ENCODE measurements at places on chromosomes 4 and X. TPM values are rescaled to one million over a fixed set of nuclear protein-coding genes. Genes with fewer than 3 reads are reported as not detected.

The CLTRN gene
- total RNA-seq: 0.77 TPM

The TRIM75 gene
- total RNA-seq: not detected

The RADX gene
- 0.08 TPM for total RNA-seq

The MTMR8 gene
- 0.45 TPM for total RNA-seq

The FGF5 gene
- 0.11 TPM for total RNA-seq

The TLR1 gene
- 0.14 TPM for total RNA-seq

The MEPE gene
- not detected for total RNA-seq

The TRIM61 gene
- total RNA-seq: not detected

The GUCY1A1 gene
- not detected for total RNA-seq

The CNKSR2 gene
- total RNA-seq: 2.2 TPM

The MAGEA11 gene
- not detected for total RNA-seq

The ARSJ gene
- 4.6 TPM for total RNA-seq

The HDX gene
- total RNA-seq: 2.0 TPM

The IQCM gene
- total RNA-seq: not detected

The C4orf50 gene
- total RNA-seq: not detected

The CXorf38 gene
- total RNA-seq: 10.8 TPM

The PDHA2 gene
- total RNA-seq: not detected

The TCEAL7 gene
- total RNA-seq: not detected

The ATP2B3 gene
- total RNA-seq: 0.13 TPM

The CFP gene
- total RNA-seq: 0.95 TPM

The TXK gene
- 0.14 TPM for total RNA-seq

The SATL1 gene
- total RNA-seq: not detected

The CXorf49 gene
- total RNA-seq: not detected

The SLITRK2 gene
- total RNA-seq: not detected

The KLB gene
- total RNA-seq: 0.16 TPM

The FRG1 gene
- total RNA-seq: 37.9 TPM

The SPP1 gene
- 167 TPM for total RNA-seq

The PRKG2 gene
- 0.67 TPM for total RNA-seq

The VSIG1 gene
- 0.12 TPM for total RNA-seq

The ERVMER34-1 gene
- 0.42 TPM for total RNA-seq

The CPZ gene
- total RNA-seq: 0.11 TPM

The PDGFRA gene
- total RNA-seq: 0.43 TPM

The NPY2R gene
- total RNA-seq: not detected

The HPGDS gene
- not detected for total RNA-seq

The FGFR3 gene
- 1.8 TPM for total RNA-seq

The GYPA gene
- not detected for total RNA-seq

The SYP gene
- total RNA-seq: 3.2 TPM

The CENPVL2 gene
- total RNA-seq: not detected

The ADH1A gene
- total RNA-seq: not detected

The TMEM31 gene
- not detected for total RNA-seq

The MAPK10 gene
- 0.29 TPM for total RNA-seq

The COL25A1 gene
- total RNA-seq: not detected

The TKTL2 gene
- total RNA-seq: not detected

The CFAP99 gene
- total RNA-seq: 0.13 TPM

The SHROOM2 gene
- total RNA-seq: 1.0 TPM

The SLITRK4 gene
- not detected for total RNA-seq

Data from A549 treated with dexamethasone at 1 μM for 4 hours (cell line).